Coronary artery (tissue), 2 donors: ENCODE measurements at places on chromosomes 3 and 15.

GRCh38 chr15:68421115-68421551 lies 10.8 kb downstream of the ITGA11 start:
- DNase-seq, result peak; percentile 74

GRCh38 chr3:19264424-19264823 lies 116.1 kb downstream of the KCNH8 start:
- DNase-seq, result no peak

- DNase-seq, result no peak
Observed at GRCh38 chr15:52078876-52079700, 33.5 kb downstream of the BCL2L10 start.

DNA sequence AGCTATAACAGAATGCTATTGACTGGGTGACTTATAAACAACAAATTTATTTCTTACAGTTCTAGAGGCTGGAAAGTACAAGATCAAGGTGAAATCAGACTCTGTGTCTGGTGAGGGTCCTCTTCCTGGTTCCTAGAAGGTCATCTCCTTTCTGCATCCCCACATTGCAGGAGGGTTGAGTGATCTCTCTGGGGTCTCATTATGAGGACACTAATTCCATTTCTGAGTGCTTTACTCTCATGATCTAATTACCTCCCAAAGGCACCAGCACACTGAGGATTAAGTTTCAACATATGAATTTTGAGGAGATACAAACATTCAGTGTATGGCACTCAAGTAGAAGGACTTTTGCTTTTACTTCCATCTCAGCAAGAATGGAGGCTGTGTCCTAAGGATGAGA lies 534.1 kb upstream of the KCNMB2 start:
- no peak for DNase-seq

GRCh38 chr3:65005486-65005885 lies 317.7 kb upstream of the ADAMTS9 start:
- DNase-seq, result no peak
